ENCODE measurements at places on chromosomes 11 and 22.

DNA sequence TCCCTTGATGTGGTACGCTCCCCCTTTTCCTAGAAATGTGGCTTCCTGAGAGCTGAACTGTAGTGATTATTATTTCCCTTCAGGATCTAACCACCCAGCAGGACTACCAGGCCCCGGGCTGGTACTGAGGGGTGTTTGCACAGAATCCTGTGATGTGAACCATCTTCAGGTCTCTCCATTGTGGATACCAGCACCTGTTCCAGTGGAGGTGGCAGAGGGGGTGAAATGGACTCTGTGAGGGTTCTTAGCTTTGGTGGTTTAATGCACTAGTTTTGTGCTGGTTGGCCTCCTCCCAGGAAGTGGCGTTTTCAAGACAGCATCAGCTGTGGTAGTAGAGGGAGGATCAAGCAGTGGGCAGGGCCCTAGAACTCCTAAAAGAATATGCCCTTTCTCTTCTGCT is 18.6 kb downstream of the C11orf91 start:
- DNase-seq = no peak

- DNase-seq = no peak
These were observed 38.4 kb downstream of the NF2 start for GRCh38 chr22:29641700-29642330.

DNA sequence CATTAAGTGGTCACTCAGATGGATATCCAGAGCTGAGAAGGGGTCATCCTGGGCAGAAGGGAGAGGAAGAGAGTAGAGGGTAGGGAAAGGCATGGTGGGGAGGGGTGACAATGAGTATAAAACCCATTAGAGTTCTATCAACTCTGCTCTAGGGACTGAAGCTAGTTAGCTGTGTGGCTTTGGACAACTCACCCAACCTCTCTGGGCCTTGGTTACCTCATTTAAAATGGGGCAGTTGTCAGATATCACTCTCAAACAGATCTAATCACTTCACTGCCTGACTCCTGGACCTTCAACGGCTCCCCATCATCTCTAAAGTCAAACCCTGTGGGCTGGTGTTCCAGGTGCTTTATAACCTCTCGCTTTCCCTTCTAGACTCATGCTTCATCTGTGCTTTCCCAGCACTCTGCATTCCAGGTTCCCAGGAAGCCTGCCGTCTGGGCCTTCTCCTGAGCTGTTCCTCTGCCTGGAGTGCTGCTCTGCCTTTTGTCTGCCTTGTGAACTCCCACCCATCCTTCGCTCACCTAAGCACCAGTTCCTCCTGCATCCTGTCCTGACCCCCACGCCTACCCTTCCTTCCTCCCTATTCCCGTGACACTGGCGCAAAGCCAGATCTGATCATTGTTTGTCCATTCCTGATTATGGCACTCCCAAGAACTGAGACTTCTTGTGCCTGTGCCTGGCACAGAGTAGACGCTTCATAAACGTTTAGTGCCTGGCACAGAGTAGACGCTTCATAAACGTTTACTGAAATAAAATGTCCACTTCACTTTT is 22.3 kb upstream of the KCNJ11 start:
- no peak for DNase-seq

DNA sequence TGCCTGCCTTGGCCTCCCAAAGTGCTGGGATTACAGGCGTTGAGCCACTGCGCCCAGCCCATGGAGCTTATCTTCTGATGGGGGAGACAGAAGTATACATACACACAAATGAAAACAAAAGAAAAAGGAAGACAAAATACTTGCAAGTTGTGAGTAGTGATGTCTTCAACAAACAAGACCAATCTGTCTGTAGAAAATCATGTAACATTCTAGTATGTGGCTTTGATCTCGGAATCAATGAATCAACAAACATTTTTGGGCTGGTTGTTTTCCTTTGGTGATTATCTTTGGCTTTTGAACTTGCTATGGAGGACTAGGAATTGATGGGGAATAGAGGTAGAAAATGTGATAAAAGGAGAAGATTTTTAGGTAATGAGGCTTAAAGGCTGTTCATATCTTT is 3.4 kb upstream of the CTNND1 start:
- no peak for DNase-seq

GRCh38 chr11:120612513-120613263 is 101.1 kb downstream of the GRIK4 start:
- no peak for DNase-seq

GRCh38 chr11:65279741-65280440 is 18.1 kb downstream of the POLA2 start:
- peak; percentile 5 for DNase-seq

DNA sequence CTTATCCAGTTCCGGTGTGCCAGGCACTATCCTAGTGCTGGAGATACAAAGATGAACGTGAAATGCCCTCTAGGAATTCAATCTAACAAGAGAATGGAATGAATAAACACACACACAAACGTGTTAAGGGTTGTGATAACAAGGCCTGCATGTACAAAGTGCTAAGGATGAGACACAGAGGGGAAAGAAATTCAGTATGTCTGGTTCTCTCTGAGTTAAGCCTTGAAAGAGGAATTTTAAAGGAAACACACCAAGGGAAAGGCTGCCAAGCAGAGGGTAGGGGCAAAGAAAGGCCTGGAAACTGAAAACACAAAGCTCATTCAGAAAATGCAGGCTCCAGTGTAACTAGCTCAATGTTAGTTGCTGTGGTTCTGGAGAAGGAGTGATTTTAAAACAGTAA is 4.2 kb downstream of the CHKA start:
- DNase-seq = no peak

- DNase-seq = peak; percentile 30
These were observed 23.5 kb downstream of the TP53I11 start for GRCh38 chr11:44927174-44927661.

GRCh38 chr11:71929491-71929890 is 645 bp downstream of the RNF121 start:
- DNase-seq = no peak

DNA sequence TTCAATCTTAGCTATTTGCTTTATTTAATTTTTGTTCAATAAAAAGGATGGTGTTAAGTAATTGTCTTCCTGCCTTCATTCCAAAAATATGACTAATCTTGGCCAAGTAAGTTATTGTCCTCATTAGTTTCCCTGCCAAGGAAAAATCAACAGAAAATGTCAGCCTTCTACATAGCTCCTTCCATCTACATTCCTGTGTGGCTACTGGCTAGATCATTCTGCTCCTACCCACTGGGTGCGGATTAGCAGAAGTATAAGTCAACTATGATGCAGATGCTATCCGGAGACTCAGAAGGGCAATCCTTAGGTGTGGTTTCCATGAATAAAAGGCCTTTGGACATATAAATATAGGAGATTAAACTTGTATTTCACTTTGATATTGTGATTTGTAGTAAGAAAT is 154.4 kb downstream of the SBF2 start:
- DNase-seq = no peak

- no peak for DNase-seq
These were observed 83.0 kb downstream of the TRAF6 start for GRCh38 chr11:36427079-36427478.

DNA sequence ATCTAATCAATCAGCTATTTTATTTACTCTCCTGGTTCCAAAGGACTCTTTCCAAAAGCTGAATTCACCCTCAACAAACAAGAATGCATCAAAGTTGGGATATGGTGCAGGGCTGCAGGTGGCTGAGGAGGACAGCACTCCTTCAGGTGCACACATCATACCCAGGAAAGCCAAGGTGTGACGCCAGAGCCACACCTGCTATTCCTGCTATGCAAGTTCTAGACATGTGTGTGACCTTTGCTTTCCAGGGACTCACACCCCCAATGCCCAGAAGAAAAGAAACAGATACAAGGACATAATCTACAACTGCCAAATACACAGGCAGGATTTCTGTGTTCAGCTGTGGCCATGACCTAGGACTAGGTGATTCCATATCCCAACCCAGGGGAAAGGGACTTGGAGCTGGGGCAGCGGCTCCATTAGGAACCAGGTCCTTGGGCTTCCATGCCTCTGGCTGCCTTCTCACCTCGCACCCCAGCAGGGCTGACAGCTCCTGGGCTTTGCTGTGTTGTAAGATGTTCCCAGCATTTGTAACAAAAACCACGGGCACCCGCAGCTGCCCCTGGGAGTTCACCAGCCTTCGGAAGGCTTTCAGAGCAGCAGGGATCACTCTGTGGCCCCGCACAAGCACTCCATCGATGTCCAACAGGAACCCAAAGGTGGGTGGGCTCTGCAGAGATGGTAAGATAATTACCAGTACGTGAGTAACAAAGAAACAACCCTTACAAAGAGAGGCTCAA is 9.8 kb downstream of the HDHD5 start:
- no peak for DNase-seq

DNA sequence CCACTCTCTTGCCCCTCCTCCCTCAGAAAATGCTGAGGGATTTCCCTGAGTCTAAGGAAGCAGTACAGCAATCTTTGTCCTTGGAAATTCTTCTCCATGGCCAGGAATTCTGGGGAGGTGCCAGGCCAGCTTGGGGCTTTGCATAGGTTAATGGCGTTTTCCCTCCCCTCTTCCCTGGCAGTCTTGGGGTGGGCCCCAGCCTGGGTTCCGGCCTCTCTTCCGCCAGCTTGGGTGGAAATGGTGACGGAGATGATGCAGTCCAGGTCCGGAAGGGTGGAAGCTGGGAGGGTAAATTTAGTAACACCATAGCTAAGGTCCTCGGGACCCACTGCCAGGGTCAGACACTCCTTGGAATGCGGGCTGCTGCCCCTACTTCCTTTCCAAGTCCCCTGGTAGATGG is 5.0 kb downstream of the PHLDB1 start:
- no peak for DNase-seq

- DNase-seq = no peak
These were observed 7.8 kb downstream of the MYEOV start for GRCh38 chr11:69301455-69302401.

DNA sequence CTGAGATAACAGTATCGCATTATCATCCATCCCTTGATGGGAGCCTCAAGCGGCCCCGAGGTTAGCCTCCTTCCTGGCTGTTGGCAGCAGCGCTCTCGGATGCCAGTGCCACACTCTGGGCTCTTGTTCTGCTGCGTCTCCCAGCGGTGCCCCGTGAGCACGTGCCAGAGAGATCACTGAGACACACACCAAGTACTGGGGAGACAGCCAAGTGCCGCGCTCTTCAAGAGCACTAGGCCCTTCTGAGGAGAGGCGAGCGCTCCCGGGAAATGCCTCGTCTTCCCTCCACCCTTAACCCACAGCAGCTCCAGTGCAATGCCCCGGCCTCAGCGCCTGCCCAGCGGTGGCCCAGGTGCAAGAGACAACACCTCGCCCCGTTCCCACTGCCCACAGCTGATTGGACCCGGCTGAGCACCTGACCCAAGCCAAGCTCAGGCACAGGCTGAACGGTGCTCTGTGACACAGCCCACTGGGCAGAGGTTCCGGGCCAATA is 248.3 kb upstream of the NARS2 start:
- no peak for DNase-seq

GRCh38 chr11:81987829-81988472 is 745.7 kb downstream of the FAM181B start:
- DNase-seq = no peak

- no peak for DNase-seq
These were observed 74.3 kb downstream of the BRD1 start for GRCh38 chr22:49753276-49753890.

GRCh38 chr11:43852057-43852636 is 28.5 kb upstream of the ALKBH3 start:
- peak; percentile 30 for DNase-seq

DNA sequence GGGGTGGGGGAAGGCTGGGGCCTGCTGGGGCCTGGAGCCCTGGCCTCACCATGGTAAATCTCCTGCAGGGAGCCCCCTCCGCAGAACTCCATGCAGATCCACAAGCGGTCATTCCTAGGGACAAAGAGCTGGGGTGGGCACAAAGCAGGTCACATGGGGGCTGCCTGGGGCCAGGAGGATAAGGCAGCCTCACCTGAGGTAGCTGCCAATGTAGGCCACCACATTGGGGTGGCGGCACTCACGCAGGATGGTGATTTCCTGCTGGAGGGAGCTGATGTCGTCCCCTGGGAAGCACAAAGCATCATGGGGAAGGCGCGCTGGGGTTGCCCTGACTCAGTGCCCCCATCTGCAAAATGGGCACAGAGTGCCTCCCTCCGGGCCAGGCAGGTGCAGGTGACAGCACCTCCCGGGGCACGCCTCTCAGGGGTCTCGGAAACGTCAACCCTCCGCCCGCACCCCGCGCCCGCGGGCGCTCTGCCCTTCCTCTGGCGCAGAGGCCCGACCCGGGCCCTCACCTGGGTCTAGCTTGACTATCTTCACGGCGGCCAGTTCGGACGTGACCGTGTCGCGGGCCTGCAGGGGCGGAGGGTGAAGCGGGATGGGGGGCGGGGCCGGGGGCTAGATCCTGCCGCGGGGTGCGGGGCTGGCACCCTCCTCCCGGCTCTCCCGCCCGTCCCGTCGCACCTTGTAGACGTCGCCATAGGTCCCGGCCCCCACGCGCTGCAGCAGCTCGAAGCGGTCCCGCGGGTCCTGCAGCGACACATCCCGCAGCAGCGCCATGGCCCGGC is 450 bp downstream of the MAP4K2 start:
- no peak for DNase-seq

DNA sequence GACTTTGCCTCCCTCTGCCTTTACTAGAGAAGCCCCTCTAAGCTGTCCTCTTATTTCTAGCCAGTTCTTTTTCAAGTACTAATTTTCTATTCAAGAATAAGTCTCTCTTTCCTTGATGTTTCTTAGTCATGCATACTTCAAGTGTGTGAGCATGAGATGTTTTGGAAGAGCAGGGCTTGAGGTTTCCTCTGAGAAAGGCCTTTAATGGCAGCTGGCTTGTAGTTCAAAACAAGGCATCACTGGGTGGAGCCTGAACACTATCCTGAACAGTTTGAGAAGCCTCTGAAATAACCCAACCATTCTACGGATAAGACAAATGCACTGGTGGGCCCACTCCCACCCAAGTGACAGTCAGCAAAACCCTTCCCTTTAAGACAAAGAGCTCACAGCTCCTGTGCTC is 37.6 kb downstream of the CLDN25 start:
- DNase-seq = no peak

DNA sequence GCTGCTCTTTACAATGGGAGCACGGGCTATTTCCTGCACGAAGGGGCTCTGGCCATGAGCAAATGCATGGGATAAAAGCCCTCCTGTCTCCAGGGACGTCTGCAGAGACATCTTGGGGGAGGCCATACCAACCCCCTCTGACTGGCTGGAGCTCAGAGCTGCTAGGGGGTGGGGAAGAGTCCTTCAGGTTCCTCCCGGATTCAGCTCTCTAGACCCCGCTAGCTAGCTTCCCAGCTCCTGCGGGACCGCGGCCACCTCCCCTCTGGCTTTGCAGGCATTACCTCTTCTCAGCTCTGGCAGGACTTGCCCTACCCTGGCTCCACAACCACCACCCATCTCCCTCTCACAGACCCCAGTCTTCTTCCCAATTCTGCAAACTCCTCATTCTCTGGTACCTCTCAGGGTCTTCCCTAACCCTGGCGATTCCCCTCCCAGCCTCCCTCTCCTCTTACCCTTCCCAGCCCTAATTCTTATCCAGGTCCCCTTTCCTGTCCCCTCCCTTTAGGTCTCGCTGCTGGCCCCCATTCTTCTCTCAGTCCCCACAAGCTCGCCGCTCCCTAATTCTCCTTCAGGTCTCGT is 802 bp downstream of the SYT13 start:
- DNase-seq = no peak

GRCh38 chr11:35049859-35050531 is 89.0 kb upstream of the CD44 start:
- DNase-seq = no peak

- no peak for DNase-seq
These were observed 11.6 kb downstream of the PHLDB1 start for GRCh38 chr11:118618991-118619375.

Data from stimulated activated CD8-positive, alpha-beta memory T cell treated with anti-CD3 and anti-CD28 coated beads, Interleukin-15, amount 100 ng/mL, for 1 hour (primary cell).